ENCODE measurements at places on chromosomes 4 and X.

GRCh38 chr4:188930822-188931221, 791.6 kb downstream of the TRIML1 start:
- no peak for DNase-seq

GRCh38 chr4:188603646-188604045, 464.4 kb downstream of the TRIML1 start:
- DNase-seq = no peak

- no peak for DNase-seq
Observed at GRCh38 chrX:550514-550913, 80.1 kb upstream of the SHOX start.

DNA sequence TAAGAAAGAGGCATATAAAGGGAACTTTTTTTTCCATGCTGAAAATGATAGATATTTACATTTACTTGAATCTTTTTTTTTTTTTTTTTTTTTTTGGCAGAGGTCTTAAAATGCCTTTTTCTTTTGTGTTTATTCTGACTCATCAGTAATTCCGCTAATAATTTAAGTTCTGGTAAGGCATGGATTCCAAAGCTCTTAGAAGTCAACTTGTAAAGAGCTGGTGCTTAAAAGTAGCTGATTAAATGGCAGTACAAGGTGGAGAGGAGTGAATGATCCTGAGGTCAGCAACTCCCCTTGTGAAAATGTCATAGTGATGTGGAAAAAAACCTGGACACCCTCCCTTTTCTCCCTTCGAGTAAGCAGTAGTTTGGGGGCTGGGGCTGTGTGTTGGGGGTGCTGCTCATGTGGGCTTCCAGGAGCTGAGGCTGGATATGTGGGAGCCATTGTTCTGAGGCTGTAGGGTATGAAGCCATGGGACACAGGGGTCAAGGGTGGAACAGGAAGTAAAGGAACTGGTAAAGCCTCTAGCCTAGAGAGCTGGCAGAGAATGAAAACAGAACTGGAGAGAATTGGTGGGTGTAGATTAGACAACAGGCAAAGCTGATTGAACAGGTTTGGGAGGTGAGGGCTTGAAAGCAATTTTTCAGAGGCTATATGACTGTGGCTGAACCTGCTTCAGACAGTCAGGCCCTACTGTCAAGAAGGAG, 41.0 kb upstream of the PITX2 start:
- no peak for DNase-seq

- DNase-seq = no peak
Observed at GRCh38 chr4:165945991-165946390, 73.0 kb downstream of the TLL1 start.
